A549 treated with AZD2906 at 1 μM for 4 hours (cell line): ENCODE measurements at places on chromosomes 7 and 10. TPM values are rescaled to one million over a fixed set of nuclear protein-coding genes. Genes with fewer than 3 reads are reported as not detected.

The KBTBD2 gene
- total RNA-seq, result 21.4 to 26.4 TPM (median 24.1 TPM) in 5 replicates

The MRPS17 gene
- 24.1 to 28.1 TPM (median 25.8 TPM) in 5 replicates for total RNA-seq

The PON3 gene
- 32.5 to 39.3 TPM (median 39.2 TPM) in 5 replicates for total RNA-seq

The PTF1A gene
- total RNA-seq, result not detected in 5 replicates

The GSTK1 gene
- 106 to 121 TPM (median 118 TPM) in 5 replicates for total RNA-seq

The AGAP6 gene
- 6.5 to 9.6 TPM (median 8.1 TPM) in 5 replicates for total RNA-seq

The CCDC146 gene
- 0.47 to 0.77 TPM (median 0.67 TPM) in 5 replicates for total RNA-seq

The OR2A42 gene
- total RNA-seq, result not detected in 5 replicates

The C10orf105 gene
- total RNA-seq, result not detected in 5 replicates
